ENCODE measurements at places on chromosomes 5 and 9.

DNA sequence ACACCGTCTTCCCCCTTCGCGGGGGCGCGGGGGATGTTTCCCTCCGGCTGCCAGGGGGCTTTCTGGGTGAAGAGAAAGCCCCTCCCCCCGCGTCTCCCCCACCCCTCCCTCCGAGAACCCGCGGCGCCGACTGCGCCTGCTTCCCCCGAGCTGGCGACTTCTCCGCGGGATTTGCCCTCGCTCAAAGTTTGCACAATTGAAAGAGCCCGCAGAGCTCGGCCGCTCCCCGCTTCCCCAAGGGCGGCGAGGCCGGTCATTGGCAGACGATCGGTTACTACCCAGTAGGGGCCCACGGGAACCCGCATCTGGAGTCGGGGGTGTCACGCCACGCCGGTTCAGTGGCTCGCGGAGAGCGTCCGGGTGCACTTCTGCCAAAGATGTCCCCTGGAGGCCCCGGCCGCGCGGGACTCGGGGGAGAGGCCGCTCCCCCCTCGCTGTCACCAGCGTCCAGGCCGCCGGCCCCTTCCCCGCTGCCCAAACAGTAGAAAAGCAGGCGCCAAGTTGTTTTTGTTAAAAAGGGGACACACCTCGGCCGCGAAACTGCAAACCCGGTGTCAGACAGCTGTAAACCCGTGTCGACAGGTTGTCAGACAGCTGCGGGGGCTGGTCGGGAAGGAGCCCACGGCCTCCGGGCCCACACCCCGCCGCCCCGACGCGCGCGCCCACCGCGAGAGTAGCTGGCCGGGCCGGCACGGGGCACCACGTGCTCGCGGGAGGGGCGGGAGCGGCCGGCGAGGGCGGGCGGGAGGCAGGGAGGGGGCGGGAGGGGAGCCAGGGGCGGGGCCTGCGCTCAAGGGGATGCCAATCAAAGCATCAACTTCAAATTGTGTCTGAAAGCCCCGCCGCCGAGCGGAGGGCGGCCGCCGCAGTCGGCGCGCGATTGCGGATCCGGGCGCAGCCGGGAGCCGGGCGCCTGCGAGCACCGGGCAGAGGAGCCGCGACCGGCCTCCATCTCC lies at the start of gene IRX1:
Gene IRX1 (plus strand): TSS at position 827 of the 956 bp plus-strand sequence. CDS start 274 bp downstream, outside the sequence.
- DNase-seq = no peak

DNA sequence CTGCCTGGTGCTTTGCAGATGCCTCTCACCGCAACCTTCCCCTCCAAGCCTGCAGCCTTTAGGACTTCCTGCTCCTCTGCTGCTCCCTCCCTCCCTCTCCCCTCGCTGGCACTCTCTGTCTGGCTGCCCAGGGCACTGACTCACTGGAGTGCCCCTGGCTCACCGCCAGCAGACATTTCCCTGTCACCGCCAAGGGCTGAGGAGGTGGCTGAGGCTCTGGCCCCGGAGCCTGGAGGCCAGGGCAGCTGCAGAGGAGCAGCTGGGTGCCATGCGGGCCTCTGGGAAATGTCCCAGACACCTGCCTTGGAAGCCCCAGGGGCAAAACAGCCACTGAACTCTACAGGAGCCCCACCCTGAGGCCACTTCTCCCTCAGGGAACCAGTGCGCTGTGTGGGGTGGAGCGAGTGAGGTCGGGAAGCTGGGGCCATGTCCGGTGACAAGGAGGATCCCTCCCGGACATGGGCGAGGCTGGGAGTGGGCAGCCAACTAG lies 53.4 kb downstream of the TENT4A start:
- no peak for DNase-seq

- no peak for DNase-seq
These were observed 111.2 kb downstream of the JAKMIP2 start for GRCh38 chr5:147671365-147671764.

- no peak for DNase-seq
These were observed 26.9 kb downstream of the KLF4 start for GRCh38 chr9:107462691-107463090.

- no peak for DNase-seq
These were observed 182.4 kb upstream of the OTULINL start for GRCh38 chr5:14399054-14399692.

- no peak for DNase-seq
These were observed 68.1 kb upstream of the FREM1 start for GRCh38 chr9:14978022-14979000.

- DNase-seq = no peak
These were observed 691.2 kb downstream of the TLR4 start for GRCh38 chr9:118395415-118395814.

GRCh38 chr5:169176709-169177694 lies 123.9 kb downstream of the SLIT3 start:
- DNase-seq = no peak

DNA sequence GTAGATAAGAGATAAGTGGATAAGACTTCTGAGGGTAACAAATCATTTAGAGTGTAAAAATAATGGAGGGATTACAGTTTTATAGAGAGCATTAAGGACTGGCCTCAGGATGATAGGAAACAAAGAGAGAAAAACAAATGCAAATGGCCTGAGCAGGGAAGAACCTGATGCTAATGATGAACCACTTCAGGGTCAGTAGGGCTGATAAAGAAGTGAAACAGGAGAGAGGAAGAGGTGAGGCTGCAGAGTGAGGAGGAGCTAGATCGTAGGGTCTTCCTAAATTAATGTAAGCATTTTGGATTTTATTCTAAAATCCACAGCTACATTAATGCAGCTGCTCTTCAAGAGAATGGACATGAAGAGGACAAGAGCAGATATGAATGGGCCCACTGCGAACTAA lies 698.0 kb upstream of the MEF2C start:
- no peak for DNase-seq

GRCh38 chr5:97149709-97150108 lies 7.3 kb upstream of the LIX1 start:
- no peak for DNase-seq

- no peak for DNase-seq
These were observed 20.7 kb upstream of the SLC25A48 start for GRCh38 chr5:135813758-135814157.

GRCh38 chr9:69223605-69224004 lies 49.5 kb downstream of the TJP2 start:
- no peak for DNase-seq

GRCh38 chr9:87957839-87958238 lies 16.5 kb downstream of the CDK20 start:
- DNase-seq = no peak

DNA sequence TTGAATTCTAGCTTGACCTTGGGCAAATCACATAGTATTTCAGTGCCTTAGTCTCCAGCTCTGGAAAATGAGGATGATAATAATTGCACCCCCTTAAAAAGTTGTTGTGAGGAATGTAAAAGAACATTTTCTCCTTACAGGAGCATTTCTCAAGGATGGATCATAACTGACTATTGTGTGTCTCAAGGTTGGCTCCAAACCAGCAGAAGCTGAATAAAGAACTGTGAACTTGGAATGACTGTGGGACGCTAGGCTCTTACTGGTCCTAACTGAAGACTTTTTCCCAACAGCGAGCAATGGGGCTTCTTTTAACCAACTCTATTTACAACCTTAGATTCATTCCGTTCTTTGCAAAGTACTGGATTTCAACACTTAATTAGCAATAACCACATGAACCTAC lies 26.2 kb upstream of the GLRX start:
- no peak for DNase-seq

DNA sequence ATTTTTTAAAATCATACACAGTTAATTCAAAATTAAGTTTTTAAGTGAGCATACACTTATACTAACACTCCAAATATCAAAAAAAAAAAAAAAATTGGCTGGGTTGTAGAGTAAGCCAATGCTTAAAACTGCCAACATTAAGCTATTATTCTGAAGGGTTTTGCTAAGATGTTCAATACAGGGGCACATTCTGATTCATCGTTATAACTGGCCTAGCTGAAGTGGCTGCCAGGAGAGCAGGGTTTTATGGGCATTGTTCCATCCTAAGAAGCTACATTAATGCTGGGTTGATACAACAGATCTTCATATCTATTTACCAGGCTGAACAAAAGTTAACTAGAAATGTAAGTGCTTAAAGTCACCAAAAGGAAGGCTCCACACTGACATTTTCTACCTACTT lies 13.4 kb downstream of the ELAVL2 start:
- DNase-seq = no peak

GRCh38 chr9:108060175-108060574 lies 570.6 kb upstream of the KLF4 start:
- DNase-seq = no peak

DNA sequence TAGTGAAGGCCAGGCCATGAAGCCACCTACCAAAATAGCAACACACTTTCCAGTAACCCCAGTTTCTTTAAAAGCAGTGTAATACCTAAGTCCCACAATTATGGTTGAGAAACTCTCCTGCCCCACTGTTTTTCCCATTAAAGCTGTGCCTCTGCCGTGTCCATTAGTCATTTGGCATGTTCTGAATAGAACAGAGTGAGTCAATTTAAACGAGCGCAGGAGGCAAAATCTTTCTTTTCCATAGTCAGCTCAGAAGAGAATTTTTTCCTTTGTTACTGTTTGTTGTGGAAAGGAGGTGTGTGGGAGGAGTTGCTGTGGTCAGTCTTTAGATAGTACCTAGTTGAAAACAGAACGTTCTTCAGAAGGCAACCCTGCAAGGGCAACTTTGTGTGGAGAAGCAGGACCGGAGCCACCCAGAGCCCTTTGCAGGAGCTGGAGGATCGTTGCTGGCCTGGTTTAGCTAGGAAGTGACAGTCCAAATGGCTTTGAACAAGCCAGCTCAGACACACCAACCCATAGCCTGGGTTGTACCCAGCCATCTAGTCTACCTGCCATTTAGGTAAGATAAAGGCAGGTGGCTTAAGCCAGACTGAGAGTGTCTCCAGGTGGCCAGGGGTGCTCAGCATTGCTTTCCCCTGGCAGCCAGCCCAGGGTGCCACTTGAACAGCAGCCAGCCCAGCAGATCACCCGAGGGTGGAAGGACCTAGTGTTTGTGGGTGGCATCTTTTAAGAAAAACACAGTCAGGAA lies 30.4 kb downstream of the GADD45G start:
- no peak for DNase-seq

DNA sequence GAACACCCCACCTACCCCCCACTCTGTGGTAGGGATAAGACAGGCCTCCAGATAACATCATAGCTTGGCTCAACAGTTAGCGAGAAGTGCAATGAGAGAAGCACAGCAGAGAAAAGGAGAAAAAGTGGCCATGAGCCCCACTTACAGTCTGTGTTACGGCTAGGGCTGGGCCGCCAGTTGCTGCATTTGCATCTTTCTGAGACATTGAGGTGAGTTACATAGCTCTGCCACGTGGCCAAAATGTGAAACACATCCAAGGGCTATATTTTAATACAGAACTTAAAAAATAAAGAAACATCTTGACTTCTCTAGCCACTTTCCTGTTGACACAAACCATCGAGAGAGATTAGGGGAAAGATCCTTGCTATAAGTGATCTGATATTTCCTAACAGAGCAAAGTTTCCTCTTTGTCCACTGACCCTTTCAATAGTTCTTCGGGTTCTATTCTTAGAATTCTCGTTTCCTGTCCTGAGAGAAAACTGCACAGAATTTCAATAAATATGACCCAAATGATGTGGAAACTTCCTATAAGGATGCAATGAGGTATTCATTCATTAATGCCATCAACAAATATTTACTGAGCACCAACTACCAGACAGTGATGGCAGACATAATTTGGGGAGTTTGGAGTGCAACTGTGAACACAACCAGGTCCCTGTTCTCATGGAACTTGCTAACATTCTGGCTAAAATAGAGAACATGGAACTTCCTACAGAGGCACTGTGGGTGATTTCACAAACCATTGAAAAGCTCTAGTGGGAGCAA lies 3.2 kb upstream of the TLE4 start:
- DNase-seq = no peak

DNA sequence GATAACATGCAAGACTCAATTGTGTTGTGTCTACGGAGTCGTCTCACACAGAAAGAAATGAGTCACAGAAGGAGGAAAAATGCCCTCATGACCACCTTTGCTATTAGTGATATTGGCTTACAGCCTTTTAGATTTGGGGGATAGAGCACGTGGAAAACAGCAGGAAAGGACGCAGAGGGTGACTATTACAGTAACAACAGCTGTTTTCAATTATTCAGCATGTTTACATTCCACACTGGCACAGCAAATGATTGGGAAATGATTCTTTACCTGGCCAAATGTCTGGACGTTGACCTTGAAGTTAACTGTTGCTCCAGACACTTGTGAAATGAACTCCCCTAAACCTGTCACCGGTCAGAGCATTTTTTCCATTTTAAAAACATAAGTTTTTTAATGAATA lies 46.8 kb downstream of the APTX start:
- no peak for DNase-seq

- no peak for DNase-seq
These were observed 97.5 kb downstream of the ZNF608 start for GRCh38 chr5:124648902-124649467.

DNA sequence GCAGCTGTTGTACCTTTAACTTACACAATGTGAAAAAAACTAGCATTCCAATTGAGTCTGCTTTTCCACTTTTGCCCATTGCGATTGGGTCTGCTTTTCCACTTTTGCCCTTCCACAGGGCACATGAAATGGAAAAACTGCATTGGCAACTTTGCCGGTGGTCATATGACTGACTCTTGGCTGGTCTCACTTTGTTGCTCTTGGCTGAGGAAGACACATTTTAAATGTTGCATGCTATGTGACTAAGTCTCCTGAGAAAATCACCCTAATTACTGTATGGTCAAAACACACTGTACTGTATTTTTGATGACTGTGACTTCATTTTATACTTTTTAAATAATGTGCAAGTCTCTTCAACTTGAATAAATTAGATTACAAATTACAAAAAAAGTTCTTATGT lies 1.6 kb upstream of the OXCT1 start:
- peak; percentile 73 for DNase-seq

GRCh38 chr9:133004091-133004998 lies 25.9 kb downstream of the GFI1B start:
- no peak for DNase-seq

DNA sequence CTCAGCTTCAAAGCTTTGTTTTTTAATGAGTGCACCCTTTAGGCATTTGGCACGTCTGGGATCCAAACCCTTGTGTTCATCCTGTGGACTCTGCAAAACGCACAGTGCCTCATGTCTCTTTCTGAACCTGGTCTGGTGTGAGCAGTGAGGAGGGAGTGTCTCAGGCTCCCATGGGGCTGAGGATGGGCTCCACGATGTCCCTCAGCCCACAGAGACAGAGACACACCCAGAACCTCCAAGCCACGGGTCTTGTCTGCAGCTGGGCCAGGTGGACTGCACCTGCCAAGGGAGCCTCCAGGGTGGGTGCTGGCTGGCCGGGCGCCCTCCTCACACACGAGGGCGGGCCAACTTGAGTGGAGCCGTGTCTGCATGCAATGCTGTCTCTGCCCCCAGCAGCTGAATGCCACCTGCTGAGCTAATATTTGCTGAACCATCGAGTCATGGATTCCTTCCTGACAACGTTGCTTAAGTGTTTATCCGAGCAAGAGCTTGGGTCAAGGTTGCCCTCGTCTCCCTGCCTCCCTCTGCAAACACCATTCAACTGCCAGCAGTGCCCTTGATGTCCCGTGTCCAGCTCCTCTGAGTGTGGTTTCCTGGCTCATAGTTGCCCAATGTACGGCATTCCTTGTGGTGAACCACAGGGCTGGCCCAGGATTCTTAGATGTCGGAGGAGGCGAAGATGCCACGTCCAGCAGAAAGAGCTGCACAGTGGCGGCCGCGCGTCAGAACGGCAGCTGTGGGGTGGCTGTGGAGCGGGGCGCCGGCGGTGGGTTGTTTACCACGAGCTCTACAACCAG lies 31.4 kb upstream of the LPCAT1 start:
- DNase-seq = peak; percentile 65

All from left forelimb (tissue), 1 donor.